SK-N-SH (cell line): ENCODE measurements at places on chromosomes 4 and X. TPM values are rescaled to one million over a fixed set of nuclear protein-coding genes. Genes with fewer than 3 reads are reported as not detected.
A peak's percentile ranks its signal among the peaks of the same experiment; 100 is the strongest.

- no peak for DNase-seq
- H3K4me1 ChIP-seq: peaks cover 17% of the 10 kb centered on the region
- no peaks in the 10 kb centered on the region for H3K36me3 ChIP-seq
- H3K27ac ChIP-seq: peak overlapping the region; percentile 64
- no peak overlapping the region for H3K4me3 ChIP-seq
Observed at GRCh38 chrX:150062292-150063137, 124.2 kb upstream of the EOLA2 start.

The GAGE13 gene
- not detected in 2 replicates for polyA plus RNA-seq

The APBB2 gene
- 49.8 and 56.6 TPM in 2 replicates for polyA plus RNA-seq

DNA sequence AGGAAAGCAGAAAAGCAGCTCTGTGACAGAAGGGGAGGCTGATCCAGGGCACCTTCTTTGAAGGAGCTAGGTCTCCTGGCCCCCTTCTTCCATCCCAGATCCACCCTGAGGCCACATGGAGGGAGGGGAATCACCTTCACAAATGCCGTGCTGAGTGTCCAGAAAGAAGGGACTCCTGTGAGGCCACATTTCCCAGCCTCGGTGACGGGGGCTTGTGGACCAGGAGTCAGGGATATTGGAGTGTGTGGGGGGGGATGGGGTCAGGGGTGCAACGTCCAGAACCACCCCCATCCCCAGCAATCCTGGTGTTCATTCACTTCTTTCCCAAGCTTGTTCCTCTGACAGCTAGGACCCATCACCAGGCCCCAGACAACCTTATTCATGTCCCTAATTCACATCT, 4.7 kb downstream of the TIMM17B start:
- H3K27me3 ChIP-seq: peaks cover 16% of the 10 kb centered on the region; the same call in 1 of the 2 replicates
- no peaks in the 10 kb centered on the region for H3K36me3 ChIP-seq
- DNase-seq: no peak
- H3K4me1 ChIP-seq: no peaks in the 10 kb centered on the region
- H3K4me3 ChIP-seq: no peak overlapping the region

The PDE5A gene
- polyA plus RNA-seq: 6.4 and 10.1 TPM in 2 replicates

- no peaks in the 10 kb centered on the region for H3K27me3 ChIP-seq
- H3K4me3 ChIP-seq: no peak overlapping the region
- H3K4me1 ChIP-seq: peaks cover 5% of the 10 kb centered on the region; the same call in 1 of the 2 replicates
- no peaks in the 10 kb centered on the region for H3K36me3 ChIP-seq
- no peak overlapping the region for H3K27ac ChIP-seq
Observed at GRCh38 chr4:138911909-138912703, 103.5 kb upstream of the NOCT start.

- H3K36me3 ChIP-seq: no peaks in the 10 kb centered on the region
- no peak overlapping the region for H3K27ac ChIP-seq
- no peak for DNase-seq
- no peaks in the 10 kb centered on the region for H3K27me3 ChIP-seq
- H3K4me3 ChIP-seq: no peak overlapping the region
Observed at GRCh38 chrX:65755786-65756185, 88.3 kb downstream of the MSN start.

The SLC10A4 gene
- polyA plus RNA-seq: 2.5 and 2.6 TPM in 2 replicates

DNA sequence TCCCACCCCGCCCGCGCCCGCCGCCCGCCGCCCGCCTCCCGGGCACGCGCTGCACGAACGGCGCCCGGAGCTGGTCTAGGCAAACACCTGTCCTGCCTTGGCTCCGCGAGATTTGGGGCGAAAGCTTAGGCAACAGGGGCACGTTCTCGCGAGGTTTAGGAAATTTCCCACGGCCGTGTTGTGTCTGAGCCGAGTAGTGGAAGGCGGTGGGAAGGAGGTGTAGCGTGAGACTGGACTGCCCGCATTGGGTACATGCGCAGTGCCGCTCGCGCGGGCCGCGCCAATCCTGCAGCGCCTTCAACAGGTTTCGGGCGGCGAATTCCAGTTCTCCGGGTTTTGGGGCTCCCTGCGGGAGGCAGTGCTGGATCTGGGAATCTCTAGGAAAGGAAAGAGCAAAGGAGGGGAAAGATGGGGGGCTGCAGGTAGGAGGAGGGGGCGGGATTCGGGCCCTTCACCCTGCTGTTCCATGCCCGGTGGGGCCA, 1.3 kb upstream of the RBPJ start:
- peak overlapping the region; percentile 93 for H3K4me3 ChIP-seq
- H3K36me3 ChIP-seq: no peaks in the 10 kb centered on the region
- H3K27me3 ChIP-seq: no peaks in the 10 kb centered on the region
- peak overlapping the region; percentile 98 for H3K27ac ChIP-seq
- peak; percentile 94 for DNase-seq
- peaks cover 15% of the 10 kb centered on the region for H3K4me1 ChIP-seq

The FAM47E gene
- 1.8 and 2.5 TPM in 2 replicates for polyA plus RNA-seq

DNA sequence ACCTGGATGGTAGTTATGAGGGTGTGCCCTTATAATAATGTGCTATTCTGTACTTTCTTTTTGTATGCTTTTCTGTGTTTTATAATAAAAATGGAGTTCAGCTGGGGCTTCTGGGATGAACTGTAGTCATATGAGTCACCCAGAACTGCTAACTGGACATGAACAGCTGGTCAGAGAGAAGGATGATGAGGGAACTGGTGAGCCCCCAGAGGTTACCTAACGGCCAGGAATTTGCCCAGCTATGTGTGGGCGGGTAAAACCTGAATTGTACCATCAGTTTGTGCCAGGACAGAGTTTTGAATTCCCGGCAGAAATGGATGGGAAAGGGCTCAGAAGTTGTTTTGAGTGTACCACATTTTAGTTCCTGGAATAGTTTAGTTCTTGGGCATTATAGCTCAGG, 138.0 kb upstream of the USP9X start:
- H3K36me3 ChIP-seq: no peaks in the 10 kb centered on the region
- DNase-seq: no peak
- no peak overlapping the region for H3K27ac ChIP-seq
- no peak overlapping the region for H3K4me3 ChIP-seq
- H3K27me3 ChIP-seq: no peaks in the 10 kb centered on the region

The ARMCX1 gene
- polyA plus RNA-seq: 9.2 and 9.7 TPM in 2 replicates

The ANOS1 gene
- polyA plus RNA-seq: under 0.01 and 0.02 TPM in 2 replicates

DNA sequence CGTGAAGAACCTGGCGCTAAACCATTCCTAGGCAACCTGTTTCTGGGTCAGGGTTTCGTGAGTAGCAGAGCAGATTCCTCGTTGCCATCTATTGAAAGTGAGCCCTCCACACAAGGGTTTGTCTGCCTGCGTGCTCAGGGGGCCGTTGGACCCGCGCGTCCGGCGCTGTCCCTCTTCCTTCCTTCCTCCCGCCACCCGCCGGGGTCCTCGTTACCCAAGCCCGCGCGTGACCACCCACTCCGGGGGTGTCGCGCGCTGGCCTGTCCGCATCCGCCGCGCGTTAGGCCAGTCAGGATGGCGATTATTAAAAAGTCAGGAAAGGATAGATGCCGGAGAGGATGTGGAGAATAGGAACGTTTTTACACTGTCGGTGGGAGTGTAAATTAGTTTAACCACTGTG, 66.8 kb downstream of the LINC00632 start:
- DNase-seq: no peak
- H3K27me3 ChIP-seq: no peaks in the 10 kb centered on the region; the same call in 1 of the 2 replicates
- no peaks in the 10 kb centered on the region for H3K4me1 ChIP-seq
- H3K27ac ChIP-seq: no peak overlapping the region
- no peak overlapping the region for H3K4me3 ChIP-seq

- peak overlapping the region; percentile 85 for H3K4me3 ChIP-seq
- no peaks in the 10 kb centered on the region; the same call in 1 of the 2 replicates for H3K36me3 ChIP-seq
- H3K27me3 ChIP-seq: no peaks in the 10 kb centered on the region
- H3K27ac ChIP-seq: peak overlapping the region; percentile 72; the same call in 1 of the 2 replicates
- peaks cover 8% of the 10 kb centered on the region; the same call in 1 of the 2 replicates for H3K4me1 ChIP-seq
- DNase-seq: peak; percentile 77
Observed at GRCh38 chr4:54231768-54232688, 2.9 kb downstream of the PDGFRA start.

- no peak for DNase-seq
- H3K4me3 ChIP-seq: no peak overlapping the region
- H3K27me3 ChIP-seq: no peaks in the 10 kb centered on the region
- no peaks in the 10 kb centered on the region for H3K36me3 ChIP-seq
- H3K4me1 ChIP-seq: peaks cover 13% of the 10 kb centered on the region; the same call in 1 of the 2 replicates
Observed at GRCh38 chr4:101224358-101225218, 122.7 kb downstream of the PPP3CA start.

- H3K4me1 ChIP-seq: no peaks in the 10 kb centered on the region
- H3K4me3 ChIP-seq: no peak overlapping the region
- no peaks in the 10 kb centered on the region for H3K36me3 ChIP-seq
- no peaks in the 10 kb centered on the region for H3K27me3 ChIP-seq
- no peak overlapping the region for H3K27ac ChIP-seq
- no peak for DNase-seq
Observed at GRCh38 chrX:17247144-17247543, 127.9 kb upstream of the NHS start.

The MAGEB4 gene
- polyA plus RNA-seq: not detected in 2 replicates

The PHOX2B gene
- 0.95 and 2.2 TPM in 2 replicates for polyA plus RNA-seq

DNA sequence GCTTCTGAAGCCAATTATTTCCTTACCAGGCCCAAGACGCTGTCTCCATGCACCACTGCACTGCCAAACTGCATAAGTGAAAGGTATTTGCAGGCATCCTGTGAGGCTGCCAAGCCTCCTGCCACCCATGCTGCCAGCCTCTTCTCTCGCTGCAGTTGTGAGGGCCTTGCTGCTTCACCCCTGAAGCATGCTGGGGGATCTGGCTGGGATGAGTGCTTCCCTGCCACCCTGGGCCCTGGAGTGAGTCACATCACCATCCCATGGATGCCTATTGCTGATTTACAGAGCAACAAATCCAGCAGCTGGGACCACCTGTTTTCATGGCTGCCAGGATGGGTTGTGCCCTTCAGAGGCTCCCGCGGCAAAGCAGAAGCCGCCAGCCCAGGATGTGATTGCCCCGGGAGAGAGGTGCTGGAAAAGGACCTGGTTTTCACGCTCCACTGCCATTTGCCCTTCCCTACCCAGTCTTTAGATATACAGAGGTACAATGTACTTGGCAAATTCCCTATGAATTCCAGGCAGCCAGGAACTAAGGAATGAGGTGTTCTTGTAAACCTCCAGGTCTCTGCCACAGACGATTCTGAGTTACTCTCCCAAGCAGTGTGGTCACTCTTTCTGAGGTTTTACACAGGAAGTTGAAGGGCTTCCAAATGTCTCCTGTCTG, 41.5 kb upstream of the PTCHD1 start:
- no peak overlapping the region for H3K4me3 ChIP-seq
- no peak overlapping the region for H3K27ac ChIP-seq
- H3K27me3 ChIP-seq: no peaks in the 10 kb centered on the region; the same call in 1 of the 2 replicates
- DNase-seq: no peak
- H3K4me1 ChIP-seq: peaks cover 7% of the 10 kb centered on the region; the same call in 1 of the 2 replicates

DNA sequence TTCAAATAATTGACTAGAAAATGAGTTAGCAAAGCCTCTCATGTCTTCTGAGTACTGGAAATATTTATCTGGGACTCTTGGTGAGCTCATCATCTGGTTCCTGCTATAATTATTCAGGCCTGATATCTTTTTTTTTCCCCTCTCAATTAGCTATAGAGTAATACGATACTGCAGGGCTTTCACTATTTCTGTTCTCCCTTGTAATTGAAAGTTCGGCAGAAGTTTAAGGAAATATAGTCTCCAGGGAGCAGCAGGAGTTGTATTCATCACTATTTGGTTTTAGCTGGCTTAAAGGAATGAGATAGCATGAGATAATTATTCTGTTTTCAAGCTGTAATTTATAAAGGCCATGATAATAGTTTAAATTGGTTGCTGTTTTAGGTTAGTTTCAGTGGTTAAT, 378.6 kb upstream of the EPHA5 start:
- H3K36me3 ChIP-seq: no peaks in the 10 kb centered on the region
- H3K27me3 ChIP-seq: no peaks in the 10 kb centered on the region
- H3K27ac ChIP-seq: no peak overlapping the region
- H3K4me1 ChIP-seq: no peaks in the 10 kb centered on the region
- no peak overlapping the region for H3K4me3 ChIP-seq
